ENCODE measurements at places on chromosomes 5 and 9.

DNA sequence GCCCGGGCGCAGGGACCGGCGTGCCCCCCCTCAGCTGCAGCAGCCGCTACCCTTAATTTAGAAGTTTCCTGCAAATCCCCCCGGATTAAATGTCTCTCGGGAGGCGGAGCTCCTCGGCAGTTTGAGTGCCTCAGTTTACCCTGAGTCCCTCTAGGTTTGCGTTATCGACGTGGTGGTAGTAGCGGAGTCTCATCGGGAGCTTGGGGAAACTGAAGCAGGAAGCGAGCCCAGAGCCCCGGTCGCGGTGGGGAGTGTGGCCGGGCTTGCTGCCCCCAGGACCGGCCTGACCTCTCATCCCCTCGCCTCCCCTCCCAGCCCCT is 529 bp upstream of the TPM2 start:
- no peak for DNase-seq

- no peak for DNase-seq
Observed at GRCh38 chr5:112691758-112692157, 45.9 kb upstream of the APC start.

GRCh38 chr9:81174023-81174422 is 515.3 kb downstream of the TLE1 start:
- no peak for DNase-seq

GRCh38 chr9:20030221-20030620 is 241.4 kb upstream of the SLC24A2 start:
- DNase-seq: no peak

- DNase-seq: no peak
Observed at GRCh38 chr5:145772466-145772865, 62.7 kb downstream of the PRELID2 start.

DNA sequence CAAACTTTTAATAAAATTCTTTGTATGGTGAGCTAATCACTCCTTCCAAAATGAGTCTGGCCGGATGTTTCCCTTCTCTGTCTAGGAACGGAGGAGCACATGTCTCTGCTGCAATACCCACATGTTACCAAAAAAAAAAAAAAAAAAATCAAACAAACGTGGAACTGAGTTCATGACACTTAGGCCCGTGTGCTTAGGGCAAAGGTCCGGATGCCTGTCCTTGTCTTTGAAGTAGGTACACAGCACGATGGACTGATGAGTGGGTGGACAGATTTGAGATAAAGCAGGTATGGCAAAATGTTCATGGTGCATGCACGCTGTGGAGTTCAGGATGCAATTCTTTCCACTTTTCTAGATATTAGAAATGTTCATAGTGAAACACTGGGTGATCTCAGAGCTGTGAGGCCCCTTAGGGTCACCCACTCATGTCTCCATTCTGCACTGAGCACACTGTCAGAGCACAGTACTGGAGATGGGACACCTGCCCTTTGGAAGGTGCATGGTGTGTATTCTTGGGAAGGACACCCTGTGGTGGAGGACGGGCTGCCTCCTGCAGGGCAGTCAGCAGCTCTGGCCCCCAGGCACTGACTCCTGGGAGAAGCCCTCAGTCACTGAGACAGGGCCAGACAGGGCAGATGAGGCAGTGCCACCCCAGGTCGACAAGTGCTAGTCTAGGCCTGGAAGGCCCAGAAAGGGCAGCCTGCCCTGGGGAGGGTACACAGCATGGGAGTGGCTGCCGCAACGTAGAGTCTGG is 43.6 kb downstream of the GADD45G start:
- DNase-seq: no peak

- no peak for DNase-seq
Observed at GRCh38 chr9:112439171-112439570, 47.5 kb upstream of the KIAA1958 start.

DNA sequence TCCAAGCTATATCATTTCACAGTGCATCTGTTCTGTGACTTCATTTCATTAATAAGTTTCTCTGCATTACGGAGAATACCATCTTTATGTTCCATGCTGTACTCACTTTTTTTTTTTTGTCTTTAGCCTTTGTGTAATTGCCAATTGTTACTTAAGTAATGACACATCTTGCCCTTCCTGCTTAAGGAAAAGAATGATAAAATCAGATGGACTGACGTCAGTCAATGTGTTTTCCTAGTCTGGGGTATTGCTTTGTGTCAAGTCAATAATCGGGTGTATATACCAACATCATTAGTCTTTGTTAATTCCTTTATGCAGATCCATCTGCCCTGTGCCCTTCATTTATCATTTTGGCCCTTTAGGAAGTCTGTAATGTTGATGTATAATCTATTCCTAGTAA is 133.5 kb downstream of the CD180 start:
- no peak for DNase-seq

DNA sequence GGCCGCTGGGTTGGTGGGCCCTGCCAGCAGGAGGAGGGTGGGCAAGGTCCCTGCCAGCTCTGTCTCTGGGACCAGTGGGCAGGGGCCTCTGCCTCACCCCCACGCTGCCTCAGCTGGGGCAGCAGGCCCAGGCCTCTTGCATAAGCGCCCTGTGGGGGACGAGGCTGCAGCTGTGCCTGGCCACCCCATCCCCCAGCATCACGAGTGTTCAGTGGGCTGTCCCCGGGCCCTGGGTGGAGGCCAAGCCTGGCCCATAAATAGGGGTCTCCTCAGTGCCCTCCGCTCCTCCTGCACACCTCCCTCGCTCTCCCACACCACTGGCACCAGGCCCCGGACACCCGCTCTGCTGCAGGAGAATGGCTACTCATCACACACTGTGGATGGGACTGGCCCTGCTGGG is at the start of gene PTGDS:
PTGDS (plus strand) TSS at position 282 of the 400 bp plus-strand sequence; CDS start at position 357, 75 bp downstream.
- peak; percentile 82 for DNase-seq

- no peak for DNase-seq
Observed at GRCh38 chr5:142621227-142621626, 64.7 kb downstream of the FGF1 start.

- DNase-seq: no peak
Observed at GRCh38 chr5:175336781-175337180, 107.2 kb downstream of the DRD1 start.

- DNase-seq: no peak
Observed at GRCh38 chr9:15277400-15278090, 29.5 kb downstream of the TTC39B start.

GRCh38 chr9:129575818-129576217 is 45.1 kb downstream of the C9orf50 start:
- no peak for DNase-seq

DNA sequence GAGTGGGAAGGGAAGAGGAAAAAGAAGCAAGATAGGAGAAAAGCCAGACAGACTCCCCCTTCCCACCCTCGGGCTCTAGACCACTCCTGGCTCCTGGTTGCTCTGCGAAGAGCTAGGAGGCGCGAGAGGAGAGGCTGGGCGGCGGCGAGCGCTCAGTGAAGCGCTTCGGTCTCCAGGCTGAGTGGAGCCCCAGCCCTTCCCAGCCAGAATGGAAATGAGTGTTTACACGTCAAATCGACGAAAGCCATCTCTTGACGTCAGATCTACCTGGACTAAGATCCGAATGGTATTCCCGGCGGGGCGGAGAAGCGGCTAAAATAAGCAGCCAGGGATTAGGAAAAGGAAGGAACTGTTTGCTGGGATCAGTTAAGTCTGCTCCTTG is at the start of gene PCSK1:
PCSK1 (minus strand) TSS at position 183 of the 382 bp plus-strand sequence. CDS start 206 bp downstream, outside the sequence.
- DNase-seq: no peak

- no peak for DNase-seq
Observed at GRCh38 chr5:151015974-151016587, 4.3 kb upstream of the GPX3 start.

- no peak for DNase-seq
Observed at GRCh38 chr5:76388236-76388635, 14.8 kb upstream of the IQGAP2 start.

- DNase-seq: no peak
Observed at GRCh38 chr9:108525186-108525585, 330.6 kb downstream of the ACTL7B start.

GRCh38 chr5:1985781-1986180 is 103.1 kb upstream of the IRX4 start:
- no peak for DNase-seq

DNA sequence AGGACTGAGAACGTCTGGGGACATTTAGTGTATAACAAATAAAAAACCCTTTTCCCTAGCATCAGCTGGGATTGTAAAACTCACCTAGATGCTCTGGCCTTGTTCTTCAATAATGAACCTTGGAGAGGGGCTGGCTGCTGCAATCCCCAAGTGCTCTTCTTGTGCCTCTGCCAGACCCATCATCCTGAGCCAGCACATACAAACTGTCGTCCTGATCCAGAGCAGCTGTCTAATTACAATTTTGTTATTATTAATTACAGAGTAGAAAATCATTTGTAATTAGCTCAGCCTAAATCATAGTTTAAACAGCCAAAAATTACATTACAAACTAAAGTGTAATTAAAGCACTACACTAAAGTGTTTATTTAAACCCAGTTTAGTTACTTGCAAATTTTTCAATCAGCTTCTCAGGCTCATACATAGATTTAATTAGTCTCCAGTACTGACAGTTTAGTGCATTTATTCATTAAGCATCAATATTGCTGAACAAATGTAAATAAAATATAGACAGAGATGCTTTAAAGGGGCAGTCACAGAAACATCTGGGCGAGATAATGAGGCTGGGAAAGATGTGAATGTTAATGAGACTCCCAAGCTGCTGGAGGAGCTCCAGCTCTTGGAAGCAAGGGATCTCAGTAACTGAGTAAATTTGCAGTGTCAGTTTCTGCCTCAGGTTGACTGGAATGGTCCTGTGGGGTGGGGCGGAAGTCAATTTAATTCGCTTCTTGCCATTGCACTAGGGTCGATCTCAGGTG is 632.3 kb upstream of the TLE4 start:
- no peak for DNase-seq

GRCh38 chr9:134916161-134916665 is 1.5 kb downstream of the FCN1 start:
- DNase-seq: no peak

GRCh38 chr9:27426511-27427271 is 97.4 kb upstream of the IFNK start:
- DNase-seq: no peak

DNA sequence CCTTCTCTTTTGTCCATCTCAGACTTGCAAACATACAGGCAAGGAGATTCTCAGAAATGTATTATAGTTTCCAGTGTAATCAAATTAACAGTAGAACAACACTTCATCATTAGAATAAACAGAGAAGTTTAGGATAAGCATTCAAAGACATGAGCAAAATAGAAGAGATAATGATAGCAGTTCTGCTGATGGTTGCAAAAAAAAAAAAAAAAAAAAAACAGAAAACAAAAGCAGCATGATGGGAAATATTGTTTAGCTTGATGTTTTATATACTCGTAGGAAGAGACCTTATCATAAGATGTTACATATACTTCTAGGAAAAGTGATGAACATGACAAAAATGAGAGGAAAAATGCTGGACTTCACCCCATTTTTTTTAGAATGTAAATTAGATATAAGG is 1356.2 kb downstream of the MAT2B start:
- no peak for DNase-seq

DNA sequence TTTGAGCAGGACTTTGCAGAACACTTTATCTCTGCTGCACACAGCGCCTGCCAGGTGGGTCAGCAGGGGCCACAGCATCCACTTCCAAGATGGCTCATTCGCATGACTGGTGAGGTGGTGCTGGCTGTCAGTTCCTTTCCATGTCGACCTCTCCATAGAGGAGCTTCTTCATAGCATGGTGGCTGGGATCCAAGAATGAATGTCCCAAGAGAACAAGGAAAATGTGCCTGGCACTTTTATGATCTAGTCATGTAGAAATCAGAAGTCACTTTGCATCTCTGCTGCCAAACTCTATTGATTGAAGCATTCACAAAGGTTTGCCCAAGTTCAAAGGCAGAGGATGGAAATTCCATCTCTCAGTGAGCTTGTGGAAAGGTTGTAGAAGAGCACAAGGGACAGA is 85.0 kb downstream of the GALNT10 start:
- no peak for DNase-seq

DNA sequence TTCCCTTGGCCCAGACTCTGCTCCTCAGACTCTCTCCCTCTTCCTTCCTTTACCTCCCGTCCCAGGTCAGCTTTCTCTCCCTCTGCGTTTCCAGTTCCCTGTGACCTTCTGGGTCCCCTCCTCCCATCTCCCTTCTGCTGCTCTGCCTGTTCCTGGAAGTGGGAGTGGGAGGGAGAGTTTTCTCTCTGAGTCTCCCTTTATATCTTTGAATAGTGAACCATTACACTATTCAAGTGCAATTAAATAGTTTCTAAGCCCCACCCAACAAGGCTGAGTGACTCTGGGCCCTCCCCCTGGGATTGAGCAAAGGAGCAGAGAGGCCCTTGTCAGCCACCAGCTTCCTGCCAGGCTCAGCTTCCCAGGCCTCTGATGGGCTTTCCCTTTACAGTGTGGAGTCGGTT is 34.8 kb downstream of the THBS4 start:
- DNase-seq: no peak

DNA sequence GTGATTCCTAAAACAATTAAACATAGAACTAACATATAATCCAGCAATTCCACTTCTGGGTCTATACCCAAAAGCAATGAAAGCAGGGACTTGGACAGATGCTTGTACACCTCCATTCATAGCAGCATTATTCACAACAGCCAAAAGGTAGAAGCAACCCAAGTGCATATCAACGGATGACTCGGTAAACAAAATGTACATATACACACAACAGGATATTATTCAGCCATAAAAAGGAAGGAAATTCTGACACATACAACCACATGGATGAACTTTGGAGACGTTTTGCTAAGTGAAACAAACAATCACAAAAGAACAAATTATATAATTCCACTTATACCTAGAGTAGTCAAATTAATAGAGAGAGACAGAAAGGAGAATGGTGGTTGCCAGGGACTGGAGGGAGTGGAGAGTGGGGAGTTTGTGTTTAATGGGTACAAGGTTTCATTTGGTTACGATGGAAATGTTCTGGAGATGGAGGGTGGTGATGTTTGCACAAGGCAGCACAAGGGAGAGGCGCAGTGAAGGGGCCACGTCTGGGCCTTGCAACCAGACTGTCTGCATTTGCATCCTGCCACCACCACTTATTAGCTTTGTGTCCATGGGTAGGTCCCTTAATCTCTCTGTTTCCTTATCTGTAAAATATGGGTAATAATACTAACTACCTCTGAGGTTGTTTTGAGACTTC is 36.3 kb upstream of the RLN1 start:
- DNase-seq: no peak

DNA sequence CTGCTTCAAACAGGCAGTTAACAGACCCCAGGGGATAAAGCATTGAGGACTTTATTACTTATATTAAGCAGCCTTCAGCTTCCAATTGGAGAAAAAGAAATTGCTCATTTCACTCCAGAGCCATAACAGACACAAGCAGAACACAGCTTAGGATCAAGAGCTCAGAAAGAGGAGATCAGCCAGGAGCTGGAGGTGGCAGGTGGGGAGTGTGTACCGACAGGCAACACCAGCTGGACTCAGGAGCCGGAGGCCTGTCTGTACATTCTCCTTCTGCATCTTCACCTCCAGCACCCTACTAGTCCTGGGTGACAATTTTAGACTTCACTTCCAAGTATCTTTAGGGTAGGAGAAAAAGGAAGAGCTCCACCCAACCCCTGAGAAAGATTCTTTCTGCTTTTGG is 35.8 kb downstream of the NRG2 start:
- no peak for DNase-seq

DNA sequence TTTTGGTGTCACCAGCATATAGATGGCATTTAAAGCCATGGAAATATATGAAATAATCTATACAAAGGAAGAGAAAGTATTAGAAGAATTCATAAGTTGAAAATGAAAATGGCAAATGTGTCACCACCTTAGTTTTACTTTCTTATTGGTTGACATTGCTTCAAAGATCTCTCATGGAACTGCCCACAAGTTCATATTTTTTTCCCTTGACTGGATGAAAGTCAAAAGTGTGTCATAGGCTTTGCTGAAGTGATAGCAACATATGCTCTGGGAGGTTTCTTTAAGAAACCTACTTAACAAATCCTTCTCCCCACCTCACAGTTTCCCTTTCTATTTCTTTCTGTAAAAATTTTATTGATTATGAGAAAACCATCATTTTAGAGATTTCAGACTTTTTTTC is 127.2 kb downstream of the VPS13A start:
- DNase-seq: no peak
